ENCODE measurements at places on chromosomes 13 and 19.

GRCh38 chr13:42753697-42754096 is 27.7 kb upstream of the FAM216B start:
- DNase-seq, result no peak

DNA sequence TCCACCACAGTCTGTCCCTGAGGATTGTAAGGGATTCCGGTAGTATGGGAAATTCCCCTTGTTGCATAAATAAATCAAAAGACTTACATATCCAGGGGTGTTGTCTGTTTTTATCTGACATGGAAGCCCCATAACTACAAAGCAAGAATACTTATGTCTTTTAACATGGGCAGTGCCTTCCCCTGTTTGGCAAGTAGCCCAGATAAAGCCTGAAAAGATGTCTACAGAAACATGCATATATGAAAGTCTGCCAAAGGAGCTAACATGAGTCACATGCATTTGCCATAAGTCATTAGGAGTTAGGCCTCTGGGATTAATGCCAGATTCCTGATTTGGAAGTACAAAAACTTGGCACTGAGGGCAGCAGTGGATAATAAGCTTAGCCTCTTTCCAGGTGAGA is 62.1 kb downstream of the ZNF737 start:
- peak; percentile 8 for DNase-seq

DNA sequence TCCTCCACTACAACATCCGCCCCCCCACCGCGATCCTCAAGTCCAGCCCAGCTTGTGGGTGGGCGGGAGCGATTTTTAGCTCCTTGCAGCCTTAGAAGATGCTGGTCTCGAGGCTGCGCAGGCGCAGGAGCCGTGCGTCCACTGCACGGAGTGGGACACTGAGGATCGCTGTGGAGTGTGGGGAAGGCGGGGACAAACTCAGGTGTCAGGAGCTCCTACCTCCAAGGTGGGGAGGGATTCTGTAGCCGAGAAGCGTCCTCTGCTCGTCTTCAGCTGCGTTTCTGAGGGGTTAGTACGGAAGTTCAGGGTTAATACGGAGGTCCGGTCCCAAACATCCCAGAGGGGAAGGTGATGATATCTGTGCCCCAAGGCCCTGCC is at the start of gene RTBDN:
RTBDN (minus strand) TSS at position 14 of the 378 bp plus-strand sequence. CDS start 4,600 bp downstream, outside the sequence.
- DNase-seq, result no peak

DNA sequence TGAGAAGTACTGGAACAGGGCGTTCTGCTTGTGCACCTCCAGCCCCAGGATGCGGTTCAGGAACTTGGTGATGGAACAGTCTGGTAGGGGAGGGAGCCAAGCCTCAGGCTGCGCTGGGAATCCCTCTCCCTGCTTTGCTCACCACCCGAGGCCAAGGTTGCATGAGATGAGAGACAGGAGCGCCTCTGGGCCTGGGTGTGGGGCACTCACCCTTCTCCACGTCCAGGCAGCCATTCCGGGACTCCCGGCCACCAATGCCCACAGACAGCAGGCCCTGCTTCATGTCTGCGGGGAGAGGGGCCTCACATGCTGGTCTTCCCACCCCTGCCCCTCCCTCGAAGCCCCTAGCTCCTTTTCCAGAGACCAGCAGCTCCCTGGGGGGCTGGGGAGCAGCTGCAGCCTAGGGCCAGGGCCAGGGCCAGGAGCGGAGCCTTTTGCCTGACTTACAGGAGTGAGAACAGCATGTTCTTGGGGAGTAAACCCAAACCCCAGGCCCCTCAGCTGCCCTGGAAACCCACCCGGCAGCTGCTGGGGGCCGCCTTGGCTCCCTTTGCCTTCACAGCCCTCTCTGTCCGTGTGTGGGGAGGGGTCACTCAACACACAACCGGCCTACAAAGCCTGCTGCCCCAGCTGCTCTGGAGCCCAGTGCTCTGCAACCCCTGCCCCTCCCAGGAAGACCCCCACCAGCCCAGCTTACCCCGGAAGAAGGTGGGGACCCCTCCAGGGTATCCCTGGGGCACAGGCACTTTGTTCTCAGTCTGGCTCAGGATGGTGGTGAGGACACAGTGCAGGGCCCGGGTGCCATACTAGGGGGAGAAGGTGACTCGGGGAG is 7.2 kb downstream of the GPX4 start:
- DNase-seq, result no peak

DNA sequence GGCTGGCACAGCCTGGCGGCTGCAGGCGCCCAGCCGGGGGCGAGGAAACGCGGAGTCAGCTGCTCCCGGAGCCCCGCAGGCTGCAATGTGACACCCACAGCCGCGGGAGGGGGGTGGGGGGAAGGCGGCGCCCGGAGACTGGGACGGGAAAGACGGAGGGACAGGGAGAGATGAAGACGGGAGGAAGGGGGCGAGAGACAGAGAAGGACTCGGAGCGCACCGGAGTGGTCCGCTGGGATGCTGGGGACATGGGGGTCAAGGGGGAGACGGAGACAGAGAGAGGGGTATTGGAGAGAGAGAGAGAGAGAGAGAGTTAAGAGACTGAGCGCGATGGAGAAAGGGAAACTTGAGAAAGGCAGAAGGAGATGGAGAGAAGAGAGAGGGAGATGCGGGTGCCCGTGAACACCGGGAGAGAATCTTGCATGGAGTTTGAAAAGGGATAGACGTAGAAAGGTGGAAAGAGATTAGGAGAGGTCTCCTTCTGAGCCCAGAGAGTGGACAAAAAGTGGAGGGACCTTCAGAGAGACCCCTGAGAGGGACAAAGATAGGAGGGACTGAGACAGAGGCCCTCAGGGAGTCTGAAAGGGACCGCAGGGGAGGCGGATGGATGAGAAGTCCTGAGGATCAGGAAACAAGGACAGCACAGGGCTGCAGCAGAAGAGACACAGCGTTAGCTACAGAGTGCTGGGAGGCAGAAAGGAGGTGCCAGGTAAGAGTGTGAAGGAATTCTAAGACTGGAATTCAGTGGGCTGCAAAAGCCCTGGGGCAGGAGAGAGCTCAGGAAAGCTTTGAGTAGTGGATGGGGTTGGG is 1.0 kb downstream of the SCN1B start:
- peak; percentile 41 for DNase-seq
